ENCODE measurements at places on chromosomes 4 and X.

- H3K27ac ChIP-seq = no peak overlapping the region
- H3K27me3 ChIP-seq = no peaks in the 10 kb centered on the region
- no peak overlapping the region for H3K4me3 ChIP-seq
- H3K4me1 ChIP-seq = peaks cover 25% of the 10 kb centered on the region
- no peak for DNase-seq
Measured at GRCh38 chr4:61198686-61199085, 1.4 kb upstream of the ADGRL3 start.

DNA sequence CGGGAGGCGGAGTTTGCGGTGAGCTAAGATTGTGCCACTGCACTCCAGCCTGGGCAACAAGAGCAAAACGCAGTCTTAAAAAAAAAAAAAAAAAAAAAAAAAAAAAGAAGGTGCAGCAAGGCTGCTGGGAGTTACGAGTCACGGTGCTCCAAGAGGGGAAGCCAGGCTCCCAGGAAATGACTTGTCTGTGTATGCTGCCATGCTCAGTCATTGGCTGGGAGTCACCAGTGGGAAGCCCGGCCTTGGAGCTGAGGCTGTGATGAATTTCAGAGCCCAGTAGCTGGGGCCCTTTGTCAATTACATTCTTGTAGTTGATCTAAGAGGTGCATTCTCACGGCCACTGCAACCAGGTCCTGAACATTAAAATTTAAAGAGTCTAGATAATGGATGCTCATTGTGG lies 1105.1 kb upstream of the TENM3 start:
- no peaks in the 10 kb centered on the region for H3K27me3 ChIP-seq
- no peak overlapping the region for H3K4me3 ChIP-seq
- no peaks in the 10 kb centered on the region for H3K4me1 ChIP-seq

- no peak overlapping the region for H3K4me3 ChIP-seq
- no peaks in the 10 kb centered on the region for H3K4me1 ChIP-seq
- DNase-seq = no peak
Measured at GRCh38 chr4:131584587-131584986, 1564.5 kb upstream of the PCDH10 start.

DNA sequence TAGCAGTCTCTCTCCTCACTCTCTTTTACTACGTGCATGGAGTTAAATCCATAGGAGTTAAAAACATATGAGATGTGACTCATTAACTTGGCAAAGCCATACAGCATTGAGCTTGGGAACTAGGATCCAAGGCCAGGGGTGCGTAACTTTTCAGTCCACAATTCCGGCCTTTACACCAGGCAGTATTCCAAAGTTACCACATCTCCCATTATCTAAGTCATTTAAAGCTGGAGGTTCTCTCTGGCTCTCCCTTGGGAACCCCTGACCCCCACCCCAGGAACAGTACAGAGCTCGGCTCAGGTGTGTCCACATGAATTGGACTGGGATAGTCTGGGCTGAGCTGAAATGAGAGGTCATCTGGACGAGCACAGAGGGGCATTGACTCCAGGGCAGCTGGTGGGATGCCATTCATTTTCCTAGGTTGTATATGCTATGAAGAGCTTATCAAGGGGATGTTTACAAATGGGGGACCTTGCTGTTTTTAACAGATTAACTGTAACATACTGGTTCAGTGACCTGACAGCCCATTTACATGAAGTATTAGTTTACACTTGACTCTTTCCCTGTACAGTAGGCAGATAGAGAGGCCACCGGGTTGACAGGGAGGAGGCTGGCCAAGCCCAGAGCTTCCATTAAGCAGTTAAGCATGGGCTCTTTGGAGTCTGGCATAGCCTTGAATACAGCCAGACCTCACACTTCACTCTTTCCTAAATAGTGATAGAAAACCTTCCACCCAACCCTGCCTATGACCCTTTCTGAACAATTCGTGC lies 128.8 kb downstream of the RAB28 start:
- no peaks in the 10 kb centered on the region for H3K36me3 ChIP-seq
- no peak overlapping the region for H3K4me3 ChIP-seq
- no peaks in the 10 kb centered on the region for H3K4me1 ChIP-seq
- DNase-seq = no peak

GRCh38 chr4:142718981-142719380 lies 127.1 kb downstream of the INPP4B start:
- H3K27me3 ChIP-seq = no peaks in the 10 kb centered on the region
- no peak overlapping the region for H3K27ac ChIP-seq
- no peak for DNase-seq
- H3K4me3 ChIP-seq = no peak overlapping the region

- H3K36me3 ChIP-seq = no peaks in the 10 kb centered on the region
- H3K4me1 ChIP-seq = peaks cover 8% of the 10 kb centered on the region
- H3K27ac ChIP-seq = no peak within 1 kb of the TSS
- no peak for DNase-seq
- H3K4me3 ChIP-seq = peak within 1 kb of the TSS; percentile 6
Measured at GRCh38 chr4:73998040-73999011, at the start of gene CXCL5. Gene CXCL5, minus strand, starts transcription at chr4:73998677. Its CDS starts 96 bp downstream, at chr4:73998581.

GRCh38 chrX:9447906-9448305 lies 17.0 kb upstream of the TBL1X start:
- DNase-seq = no peak
- H3K27me3 ChIP-seq = no peaks in the 10 kb centered on the region
- H3K27ac ChIP-seq = no peak overlapping the region
- no peak overlapping the region for H3K4me3 ChIP-seq

- H3K4me3 ChIP-seq = no peak overlapping the region
- H3K36me3 ChIP-seq = peaks cover 21% of the 10 kb centered on the region
- DNase-seq = no peak
- H3K27ac ChIP-seq = no peak overlapping the region
- no peaks in the 10 kb centered on the region for H3K27me3 ChIP-seq
- no peaks in the 10 kb centered on the region for H3K4me1 ChIP-seq
Measured at GRCh38 chr4:38902695-38903094, 35.1 kb downstream of the FAM114A1 start.
